IPS DF 19.7 (cell line): ENCODE measurements at places on chromosomes 7 and 10.

- no peak for DNase-seq
Measured at GRCh38 chr10:129417870-129418269, 49.2 kb upstream of the MGMT start.

GRCh38 chr7:5699467-5700384 is 81.7 kb downstream of the RNF216 start:
- DNase-seq = no peak

DNA sequence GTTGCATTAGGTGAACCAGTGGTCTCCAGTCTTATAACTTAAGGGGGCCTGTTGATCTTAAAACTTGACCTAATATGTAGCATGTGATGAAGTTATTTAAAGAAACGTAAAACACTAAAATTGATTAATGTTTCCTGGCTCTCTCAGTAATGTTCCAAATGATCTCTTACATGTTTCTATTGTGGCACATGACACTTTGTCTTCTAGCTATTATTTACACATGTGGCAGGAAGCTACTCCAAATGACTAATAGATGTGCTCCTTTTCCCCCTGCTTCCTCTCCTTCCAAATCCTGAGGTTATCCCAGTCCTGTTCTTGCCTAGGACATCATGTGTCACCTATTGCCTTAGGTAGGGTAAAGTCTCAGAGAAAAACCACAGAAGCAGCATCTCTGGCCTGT is 89.4 kb downstream of the FAS start:
- no peak for DNase-seq

- DNase-seq = no peak
Measured at GRCh38 chr10:52145636-52146035, 168.4 kb upstream of the DKK1 start.

GRCh38 chr7:155625557-155625956 is 18.9 kb upstream of the RBM33 start:
- DNase-seq = no peak

- DNase-seq = no peak
Measured at GRCh38 chr7:121084256-121084655, 95.7 kb downstream of the CPED1 start.

- DNase-seq = no peak
Measured at GRCh38 chr10:80611481-80612185, 73.9 kb downstream of the SH2D4B start.

GRCh38 chr7:30965372-30965771 is 1.6 kb downstream of the GHRHR start:
- no peak for DNase-seq

DNA sequence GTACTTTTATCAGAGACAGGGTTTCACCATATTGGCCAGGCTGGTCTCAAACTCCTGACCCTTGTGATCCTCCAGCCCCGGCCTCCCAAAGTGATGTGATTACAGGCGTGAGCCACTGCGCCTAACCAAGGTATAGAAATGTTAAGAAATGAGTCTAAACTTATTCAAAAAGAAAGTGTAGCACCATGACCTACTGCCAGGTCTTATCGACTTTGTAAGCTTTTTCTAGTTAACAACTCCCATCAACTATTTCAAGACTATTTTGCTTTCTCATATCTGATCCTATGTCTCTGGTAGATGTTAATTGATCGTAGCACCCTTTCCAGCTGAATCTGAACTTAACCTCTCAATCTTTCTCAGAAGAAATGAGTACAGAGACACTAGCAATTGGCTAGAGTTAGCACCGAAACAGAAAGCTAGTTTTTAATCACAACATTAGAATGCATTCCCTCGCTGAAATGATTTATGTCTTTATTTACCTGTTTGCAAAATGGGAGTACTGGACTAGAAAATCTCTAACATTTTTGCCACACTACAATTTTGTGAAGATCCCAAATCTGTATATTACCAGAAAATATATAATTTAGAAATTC is 114.0 kb upstream of the HGF start:
- no peak for DNase-seq

GRCh38 chr7:52311886-52312285 is 723.5 kb upstream of the POM121L12 start:
- DNase-seq = no peak

- no peak for DNase-seq
Measured at GRCh38 chr10:63651864-63652263, 130.7 kb downstream of the REEP3 start.

- DNase-seq = no peak
Measured at GRCh38 chr7:116139807-116140206, 70.5 kb upstream of the TES start.

GRCh38 chr10:123103944-123104343 is 31.8 kb upstream of the HMX3 start:
- DNase-seq = no peak

DNA sequence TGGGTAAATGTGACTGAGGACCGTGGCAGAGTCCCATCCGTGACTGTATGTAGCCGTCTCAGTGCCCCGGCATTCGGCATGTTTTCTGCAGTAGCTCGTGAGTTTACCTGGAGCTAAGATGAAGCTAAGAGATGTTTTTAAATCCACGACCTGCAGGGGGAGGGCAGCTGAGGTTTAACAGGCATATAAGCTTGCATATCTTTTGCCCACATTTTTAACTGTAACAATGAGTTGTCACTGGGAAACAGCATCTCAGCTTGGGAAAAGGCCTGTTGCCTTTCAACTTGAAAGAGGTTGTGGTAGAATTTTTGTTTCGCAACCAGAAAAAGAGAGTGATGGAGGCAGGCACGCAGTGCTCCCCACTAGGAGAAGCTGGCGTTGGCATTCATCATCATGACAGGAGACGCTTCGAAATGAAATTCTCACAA is 77.7 kb downstream of the CELF2 start:
- no peak for DNase-seq

GRCh38 chr7:11911900-11912299 is 79.9 kb upstream of the THSD7A start:
- peak; percentile 17 for DNase-seq
